Femur (tissue), 1 donor: ENCODE measurements at places on chromosomes 1 and 21.

DNA sequence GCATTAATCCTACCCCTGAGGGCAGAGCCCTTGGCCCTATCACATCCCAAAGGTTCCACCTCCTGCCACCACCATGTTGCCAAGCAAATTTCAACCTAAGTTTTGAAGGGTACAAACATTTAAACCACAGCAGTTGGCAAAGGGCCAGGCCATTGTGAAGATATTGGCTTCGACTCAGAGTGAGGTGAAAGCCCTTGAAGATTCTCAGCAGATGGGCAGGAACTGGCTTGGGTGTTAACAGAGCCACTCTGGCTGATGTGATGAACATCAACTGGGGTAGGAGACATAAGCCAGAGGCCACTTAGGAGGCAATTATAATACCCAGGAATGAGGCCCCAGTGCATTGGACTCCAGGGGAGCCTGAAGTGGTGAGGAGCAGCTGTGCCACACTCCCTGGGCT is 207.7 kb upstream of the KAZN start:
- DNase-seq, result no peak

DNA sequence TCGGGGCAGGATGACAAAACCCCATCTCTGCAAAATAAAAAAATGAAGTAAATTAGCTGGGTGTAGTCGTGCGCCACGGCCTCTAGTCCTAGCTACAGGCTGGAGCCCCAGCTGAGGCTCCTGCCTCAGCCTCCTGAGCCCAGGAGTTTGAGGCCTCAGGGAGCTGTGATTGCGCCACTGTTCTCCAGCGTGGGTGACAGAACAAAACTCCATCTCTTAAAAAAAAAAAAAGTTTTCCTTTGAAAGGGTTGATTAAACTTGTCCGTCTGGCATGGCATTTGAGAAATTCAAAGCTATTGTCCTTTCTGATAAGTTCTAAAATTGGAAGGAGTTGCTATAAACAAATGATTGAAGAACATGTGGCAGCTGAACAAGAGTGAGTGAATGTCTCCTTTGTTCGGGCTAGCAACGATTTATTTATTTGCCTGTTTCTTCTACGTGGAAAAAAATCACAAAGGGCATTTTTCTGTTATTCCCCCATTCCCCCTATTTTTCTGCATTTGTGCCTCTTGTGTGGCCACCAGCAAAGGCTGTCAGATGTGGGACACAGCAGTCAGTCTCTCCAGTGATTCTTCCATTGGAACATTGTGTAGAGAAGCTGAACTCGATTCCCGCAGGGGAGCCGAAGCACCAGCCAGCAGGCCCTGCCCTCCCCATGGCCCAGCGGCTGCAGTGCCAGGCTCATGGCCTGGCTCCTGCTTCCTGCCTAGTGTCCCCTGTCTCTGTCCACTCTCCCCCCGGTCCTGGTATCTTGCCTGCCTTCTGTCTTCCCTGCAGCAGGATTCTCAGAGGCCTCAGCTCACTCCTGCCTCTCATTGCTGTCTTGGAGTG is 21.5 kb upstream of the PWP2 start:
- DNase-seq, result no peak

DNA sequence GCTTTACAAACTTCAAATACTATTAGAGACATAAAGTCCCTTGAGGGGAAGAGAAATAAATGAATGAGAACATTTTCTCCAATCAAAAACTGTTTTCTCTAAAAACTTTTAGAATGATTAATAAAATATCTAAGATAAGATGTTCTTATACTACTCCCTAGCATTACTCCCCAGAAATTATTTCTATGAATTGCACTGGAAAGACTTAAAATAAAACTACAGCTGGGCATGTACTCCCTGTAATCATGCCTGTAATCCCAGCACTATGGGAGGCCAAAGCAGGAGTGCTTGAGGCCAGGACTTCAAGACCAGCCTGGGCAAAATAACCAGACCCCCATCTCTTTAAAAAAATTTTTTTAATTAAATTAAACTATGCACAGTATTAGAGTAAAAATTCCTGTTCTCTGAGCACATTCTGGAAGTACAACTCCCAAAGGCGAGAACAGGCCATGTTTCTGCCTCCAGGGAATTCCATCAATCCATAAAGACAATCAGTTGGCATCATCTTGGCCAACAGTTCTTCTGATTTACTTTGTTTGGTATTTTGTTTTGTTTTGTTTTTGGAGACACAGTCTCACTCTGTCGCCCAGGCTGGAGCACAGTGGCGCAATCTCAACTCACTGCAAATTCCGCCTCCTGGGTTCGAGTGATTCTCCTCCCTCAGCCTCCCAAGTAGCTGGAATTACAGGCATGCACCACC is 77.9 kb downstream of the TGFBR3 start:
- DNase-seq, result no peak

GRCh38 chr1:245869847-245870246 is 637.2 kb downstream of the SMYD3 start:
- no peak for DNase-seq

DNA sequence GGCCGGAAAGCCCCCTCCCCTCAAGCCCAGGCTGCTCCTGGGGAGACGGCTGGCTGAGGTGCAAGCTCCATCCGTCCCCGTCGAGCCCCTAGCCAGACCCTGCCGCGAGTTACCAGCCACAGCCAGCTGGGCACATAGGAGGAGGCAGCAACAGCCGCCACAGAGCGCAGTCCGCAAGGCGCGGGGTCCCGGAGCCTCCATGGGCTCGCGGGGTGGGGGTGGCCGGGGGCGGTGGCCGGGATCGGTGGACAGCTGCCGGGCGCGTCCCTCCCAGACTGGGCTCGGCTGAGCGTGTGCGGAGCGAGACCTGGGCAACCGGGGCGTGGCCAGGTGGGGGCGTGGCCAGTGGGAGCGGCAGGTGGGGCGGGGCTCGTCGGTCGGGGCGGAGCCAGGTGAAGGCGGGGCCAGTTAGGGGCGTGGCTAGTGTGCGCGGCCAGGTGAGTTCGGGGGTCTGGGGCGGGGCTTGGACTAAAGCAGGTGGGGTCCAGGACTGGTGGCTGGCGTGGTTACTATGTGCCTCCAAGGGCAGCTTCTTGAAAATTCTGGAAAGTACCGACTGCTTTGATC is at the start of gene CD164L2:
Gene CD164L2 (minus strand): TSS at position 295 of the 567 bp plus-strand sequence. CDS start 94 bp downstream, at position 201.
- DNase-seq, result no peak

DNA sequence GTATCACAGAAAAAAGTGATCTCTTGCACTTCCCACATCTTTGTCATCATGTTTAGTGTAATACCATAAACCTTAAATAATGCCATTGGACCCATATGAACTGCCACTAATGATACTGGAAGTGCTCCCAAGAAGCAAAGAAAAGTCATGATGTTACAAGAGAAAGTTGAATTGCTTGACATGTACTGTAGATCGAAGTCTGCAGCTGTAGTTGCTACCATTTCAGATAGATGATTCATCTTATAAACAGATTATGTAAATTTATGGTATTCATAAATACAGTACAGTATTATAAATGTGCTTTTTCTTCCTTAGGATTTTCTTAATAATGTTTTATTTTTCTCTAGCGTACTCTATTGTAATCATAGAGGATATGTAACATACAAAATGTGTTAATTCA is 30.1 kb upstream of the LAMC2 start:
- no peak for DNase-seq
